Activated T-cell treated with anti-CD3 and anti-CD28 coated beads, Interleukin-2, amount 50 U/mL, for 24 hours (primary cell): ENCODE measurements at places on chromosomes 16 and 17.

DNA sequence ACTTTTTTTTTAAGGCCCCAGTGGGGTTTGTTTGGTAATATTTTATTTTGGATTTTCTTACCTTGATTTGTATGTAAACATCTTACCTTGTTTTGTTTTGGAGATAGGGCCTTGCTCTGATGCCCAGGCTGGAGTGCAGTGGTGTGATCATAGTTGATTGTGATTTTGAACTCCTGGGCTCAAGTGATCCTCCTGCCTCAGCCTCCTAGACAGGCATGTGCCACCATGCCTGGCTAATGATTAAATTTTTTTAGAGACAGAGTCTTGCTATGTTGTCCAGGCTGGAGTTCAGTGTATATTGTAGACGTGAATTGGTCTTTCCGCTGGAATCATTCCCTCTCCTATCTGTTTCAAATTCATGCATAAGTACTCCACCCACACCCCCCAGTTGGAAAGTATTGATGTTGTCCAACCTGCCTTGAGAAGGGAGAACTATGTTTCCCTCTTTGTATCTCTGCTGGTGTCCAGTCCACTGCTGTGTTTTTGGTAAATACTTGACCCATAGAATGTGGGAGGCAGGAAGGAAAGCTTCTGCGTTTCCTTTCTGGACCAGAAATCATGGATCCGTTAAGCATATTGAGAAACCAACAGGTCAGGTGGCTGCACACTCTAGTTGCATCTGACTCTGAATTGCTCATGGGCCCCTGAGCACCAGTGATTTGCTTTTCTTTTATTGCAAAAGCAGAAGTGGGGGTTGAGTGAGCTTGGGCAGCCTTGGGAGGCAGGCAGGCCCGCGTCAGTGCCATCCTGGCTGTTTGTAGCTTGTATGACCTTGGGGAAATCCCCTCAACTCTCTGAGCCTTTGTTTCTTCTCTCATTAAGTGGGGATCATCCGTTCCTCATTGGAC lies 25.0 kb downstream of the RMI2 start:
- no peak for DNase-seq

GRCh38 chr16:14325502-14326401 lies 254.6 kb downstream of the MRTFB start:
- DNase-seq, result no peak

DNA sequence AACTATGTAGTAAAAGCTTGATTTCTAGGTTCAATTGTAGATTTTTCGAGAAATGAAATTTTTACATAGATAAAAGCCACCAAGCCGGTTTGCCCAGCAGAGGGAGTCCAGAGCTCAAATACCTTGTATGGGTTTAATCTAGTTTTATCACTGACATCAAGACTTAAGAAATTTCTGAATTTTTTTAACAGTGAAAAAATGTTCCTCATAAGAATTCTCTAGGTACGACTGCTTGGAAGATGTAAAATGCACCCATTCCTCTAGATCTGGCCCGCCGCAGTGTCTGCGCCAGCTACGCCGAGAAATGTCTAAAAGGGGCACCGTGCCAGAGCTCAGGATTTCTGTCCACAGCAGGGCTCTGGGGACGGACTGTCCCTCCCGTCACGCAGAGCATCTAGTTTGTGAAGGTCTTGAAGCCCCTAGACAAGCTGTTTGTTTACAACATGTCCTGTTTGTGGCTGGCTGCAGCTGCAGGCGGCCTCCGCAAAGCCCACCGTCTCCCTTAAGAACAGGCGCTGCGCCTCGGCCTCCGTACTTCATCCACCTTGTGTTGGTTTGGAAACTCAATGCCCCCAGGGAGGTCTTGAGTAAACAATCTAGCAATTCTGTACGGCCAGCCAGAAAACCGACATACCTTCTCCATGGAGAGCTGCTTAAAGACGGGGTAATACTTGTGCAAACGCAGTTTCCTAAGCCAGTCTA lies 24.8 kb downstream of the MAP1LC3B start:
- DNase-seq, result no peak

- no peak for DNase-seq
These were observed 864.0 kb downstream of the KCNJ2 start for GRCh38 chr17:71033336-71033735.

DNA sequence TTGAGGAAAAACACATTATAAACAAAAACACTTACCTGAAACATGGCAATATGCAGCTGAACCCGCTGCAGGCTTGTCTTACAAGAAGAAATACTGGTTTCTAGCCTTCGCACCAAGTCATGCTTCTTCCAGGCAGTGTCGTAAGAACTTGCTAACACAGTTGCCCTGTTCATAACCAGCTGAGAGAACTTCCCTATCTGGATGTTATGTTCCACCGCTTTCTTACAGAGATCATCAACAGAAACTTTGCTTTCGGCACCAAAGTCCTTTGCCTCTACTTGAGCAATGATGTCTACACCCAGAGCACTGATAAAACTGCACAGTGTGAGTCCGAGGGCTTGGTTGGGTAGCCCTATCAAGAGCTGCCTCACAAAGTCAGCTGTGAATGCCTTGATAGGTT lies 27.9 kb upstream of the ARL6IP1 start:
- no peak for DNase-seq

DNA sequence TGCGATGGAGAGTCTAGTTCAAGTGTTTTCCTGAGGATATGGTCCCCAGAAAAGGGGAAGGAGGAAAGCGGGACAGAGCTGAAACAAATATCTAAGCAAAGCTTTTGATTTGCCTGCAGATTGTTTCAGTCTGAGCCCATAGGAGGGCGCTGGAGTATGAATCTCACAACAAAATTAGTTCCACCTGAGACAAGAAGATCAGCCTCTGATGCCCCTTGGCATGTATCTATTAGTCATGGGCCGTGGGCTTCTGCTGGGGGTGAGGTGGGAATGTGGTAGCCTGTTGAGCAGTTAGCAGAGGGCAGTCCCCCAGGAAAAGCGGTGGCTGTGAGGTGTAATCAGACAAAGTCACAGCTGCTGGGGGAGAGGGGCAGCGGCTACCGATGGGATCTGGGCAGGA lies 446.9 kb downstream of the CA10 start:
- no peak for DNase-seq

DNA sequence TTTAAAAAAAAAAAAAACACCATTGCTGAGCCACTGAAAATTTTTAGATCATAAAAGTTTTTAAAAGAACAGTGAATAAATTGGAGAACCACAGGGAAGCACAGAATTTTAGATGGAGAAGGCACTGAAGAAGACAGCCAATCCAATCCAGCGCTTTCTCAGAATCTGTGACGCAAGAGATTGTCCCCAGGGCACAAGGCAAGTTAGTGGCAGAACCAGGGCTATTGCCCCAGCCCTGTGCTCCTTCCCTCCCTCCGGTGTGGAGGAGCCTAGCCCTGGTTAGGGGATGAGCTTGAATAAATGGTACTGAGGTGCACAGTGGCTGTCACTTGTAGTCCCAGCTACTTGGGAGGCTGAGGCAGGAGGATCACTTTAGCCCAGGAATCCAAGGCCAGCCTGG lies 108.3 kb downstream of the ZNF423 start:
- no peak for DNase-seq

DNA sequence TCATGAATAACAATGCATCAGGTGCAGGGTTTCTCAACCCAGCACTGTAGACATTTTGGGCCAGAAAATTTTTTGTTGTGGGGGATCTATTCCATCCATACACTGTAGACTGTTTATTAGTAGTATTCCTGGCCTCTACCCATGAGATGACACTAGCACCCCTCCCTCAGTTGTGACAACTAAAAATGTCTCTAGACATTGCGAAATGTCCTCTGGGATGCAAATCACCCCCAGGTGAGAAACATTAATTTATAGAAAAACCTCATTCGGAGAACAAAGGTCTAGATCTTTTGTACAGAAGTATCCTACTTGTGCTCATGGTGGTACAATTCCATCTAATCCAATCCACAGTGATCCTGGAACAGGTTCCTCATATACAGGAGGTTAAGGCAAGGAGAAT lies 4.3 kb downstream of the ADAT1 start:
- no peak for DNase-seq

DNA sequence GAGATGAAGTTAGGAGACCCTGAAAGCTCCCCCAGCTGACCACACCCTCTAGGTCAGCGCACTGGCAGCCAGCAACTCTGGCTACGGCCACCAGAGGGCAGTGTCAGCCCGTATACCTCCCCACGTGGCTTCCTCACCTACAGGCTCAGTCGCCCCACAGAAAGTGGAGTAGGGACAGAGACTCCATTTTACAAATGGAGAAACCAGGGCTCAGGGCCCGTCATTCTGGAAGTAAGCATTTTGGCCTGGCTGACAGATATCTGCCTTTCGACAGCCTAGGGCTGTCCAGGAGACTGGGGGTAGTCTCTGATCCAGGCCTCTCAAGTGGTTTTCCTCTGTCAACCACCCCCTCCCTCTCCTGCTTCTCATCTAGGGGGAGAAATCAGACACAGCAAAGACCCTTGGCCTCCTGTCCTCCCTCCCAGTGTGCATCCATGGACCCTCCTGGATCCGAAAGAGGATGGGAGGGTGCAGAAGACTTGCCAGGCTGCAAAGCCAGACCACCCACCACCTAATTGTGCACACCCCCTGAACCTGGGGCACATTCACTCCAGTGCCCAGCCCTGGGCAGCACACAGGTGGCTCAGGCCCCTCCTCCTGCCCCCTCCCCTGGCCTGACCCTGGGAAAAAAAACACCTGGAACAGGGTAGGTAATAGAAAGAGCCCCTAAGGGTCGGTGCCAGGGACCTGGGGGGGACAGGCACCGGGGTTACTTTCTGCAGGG lies 3.8 kb upstream of the HAP1 start:
- peak; percentile 89 for DNase-seq

GRCh38 chr17:42750739-42751344 lies 6.0 kb upstream of the EZH1 start:
- DNase-seq, result no peak

GRCh38 chr17:45948881-45949624 lies 50.0 kb upstream of the STH start:
- DNase-seq, result peak; percentile 82

DNA sequence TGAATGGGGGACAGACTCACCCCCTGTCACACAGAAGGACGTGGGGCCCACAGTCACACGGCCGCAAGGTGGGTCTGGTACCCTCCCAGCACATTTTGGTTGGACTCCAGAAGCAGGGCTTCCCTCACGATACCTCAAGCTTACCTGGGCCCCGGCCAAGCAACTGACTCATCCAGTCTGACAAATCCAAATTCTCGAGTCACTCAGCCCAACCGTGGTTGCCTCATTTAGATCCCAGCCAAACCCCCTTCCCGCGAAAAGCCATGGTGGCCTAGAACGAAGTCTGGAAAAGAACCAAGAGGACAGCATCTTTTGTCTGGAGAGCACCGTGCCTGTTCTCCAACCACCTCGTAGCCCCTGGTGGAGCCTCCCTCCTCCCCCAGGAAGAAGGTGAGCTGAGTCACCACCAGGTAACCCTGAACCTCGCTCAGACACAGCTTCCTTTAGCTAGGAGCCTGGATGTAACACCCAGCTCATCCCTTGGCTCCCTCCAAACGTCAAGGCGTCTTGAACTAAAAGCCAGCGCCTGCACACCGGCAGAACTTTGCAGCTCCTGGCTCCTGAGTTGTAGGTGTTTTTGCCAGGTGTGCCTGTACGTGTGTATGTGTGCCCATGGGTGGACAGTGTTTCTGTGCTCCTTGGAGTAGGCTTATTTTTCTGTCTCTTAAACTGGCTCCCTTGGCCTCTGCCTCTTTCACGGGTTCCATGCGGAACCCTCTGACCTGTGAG lies 78.9 kb downstream of the CMIP start:
- DNase-seq, result no peak

DNA sequence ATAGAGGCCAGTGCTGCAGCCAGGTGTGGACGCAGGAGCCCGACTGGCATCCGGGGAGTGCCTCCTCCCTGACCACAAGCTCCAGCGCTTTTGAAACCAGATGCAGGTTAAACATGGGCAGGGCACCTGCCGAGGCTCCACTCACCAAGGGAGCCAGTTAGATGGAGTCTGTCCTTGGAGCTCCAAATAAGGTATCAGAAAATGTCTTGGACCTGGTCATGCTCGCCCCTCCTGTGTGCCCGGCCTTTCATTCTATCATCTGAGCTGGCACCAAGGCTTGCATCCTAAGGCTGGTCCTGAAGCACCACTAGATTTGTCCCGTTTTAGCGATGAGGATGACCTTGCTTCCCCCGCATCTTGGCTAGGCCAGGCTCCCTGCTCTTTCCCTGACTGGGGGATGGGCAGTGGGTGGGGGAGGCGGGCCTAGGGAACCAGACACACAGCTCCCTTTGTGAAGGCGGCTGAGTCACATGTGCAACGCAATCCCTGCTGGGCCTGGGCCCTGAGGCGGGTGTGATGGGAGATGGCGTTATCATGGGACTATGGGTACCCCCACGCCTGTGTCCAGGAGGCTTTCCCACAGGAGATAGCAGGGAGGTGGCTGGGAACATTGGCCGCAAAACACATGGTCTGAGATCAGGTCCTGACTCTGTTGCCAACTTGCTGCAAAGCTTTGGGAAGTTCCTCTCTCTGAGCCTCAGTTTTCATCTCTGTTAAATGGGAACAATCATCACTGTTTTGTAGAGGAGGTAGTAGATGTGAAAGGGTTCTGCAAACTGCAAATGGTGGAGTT lies 5.0 kb upstream of the ADGRG1 start:
- no peak for DNase-seq

DNA sequence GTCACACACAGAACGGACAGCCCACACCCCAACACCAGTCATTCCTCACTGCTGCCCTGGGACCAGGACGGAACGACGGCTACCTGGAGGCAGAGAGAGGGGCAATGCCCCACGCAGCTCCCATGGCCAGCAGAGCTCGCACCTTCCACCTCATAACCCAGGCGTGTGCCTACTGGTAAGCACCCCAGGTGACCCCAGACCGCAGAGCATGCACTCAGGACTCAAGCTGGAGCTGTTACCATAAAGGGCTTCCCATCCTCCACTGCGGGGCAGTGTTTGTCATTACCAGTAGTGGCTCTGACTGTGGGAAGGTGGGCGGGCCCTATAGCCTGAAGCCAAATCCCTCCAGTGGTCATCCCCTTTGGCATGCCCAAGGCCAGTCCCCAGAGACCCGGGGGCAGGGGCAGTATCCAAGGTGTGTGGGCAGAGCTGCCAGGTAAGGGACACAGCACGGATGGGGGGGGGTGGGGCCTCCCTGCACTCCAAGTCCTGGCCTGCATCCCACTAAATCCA lies 4.7 kb upstream of the BCAR1 start:
- no peak for DNase-seq

DNA sequence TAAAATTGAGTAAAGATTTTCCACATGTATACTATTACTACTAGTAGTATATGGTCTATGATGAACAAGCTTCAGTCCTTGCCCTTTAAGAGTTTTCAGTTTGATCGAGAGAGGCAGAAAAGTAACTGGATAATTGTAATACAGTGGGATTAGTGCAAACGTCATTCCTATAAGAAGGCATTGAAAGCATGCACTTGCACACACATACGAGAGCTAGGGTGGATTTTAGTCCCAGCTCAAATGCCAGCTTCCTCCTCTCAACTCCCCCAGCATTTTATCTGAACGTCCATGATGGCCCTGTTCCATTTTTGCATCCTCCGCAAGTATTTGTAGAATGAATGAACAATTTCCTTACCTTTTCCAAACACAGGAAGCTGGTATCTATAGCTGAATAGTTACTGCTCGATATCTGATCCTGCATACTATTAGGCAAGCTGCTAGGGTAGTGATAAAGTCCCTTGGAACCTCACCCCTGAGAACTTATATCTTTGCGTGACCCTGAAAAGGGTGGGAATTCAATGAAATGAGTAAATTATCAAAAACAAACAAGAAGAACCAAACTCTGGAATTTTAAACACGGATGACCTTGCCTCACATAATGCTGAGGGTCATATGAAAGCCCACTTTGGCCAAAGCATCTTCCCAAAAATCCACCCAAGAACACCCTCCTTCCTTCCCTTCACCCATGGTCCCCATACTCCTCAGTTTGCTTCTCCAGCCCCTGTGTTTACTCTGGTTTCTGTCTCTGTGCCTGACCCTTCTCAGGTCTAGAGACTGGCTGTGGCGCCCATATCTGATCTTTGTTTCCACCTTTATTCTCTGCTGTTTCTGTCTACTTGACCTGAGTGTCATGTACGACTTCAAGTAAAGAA lies 60.5 kb downstream of the TMEM100 start:
- no peak for DNase-seq
